Stimulated activated CD4-positive, alpha-beta T cell treated with anti-CD3 and anti-CD28 coated beads, Interleukin-15, amount 100 ng/mL, for 48 hours (primary cell): ENCODE measurements at places on chromosomes 16 and 17.

DNA sequence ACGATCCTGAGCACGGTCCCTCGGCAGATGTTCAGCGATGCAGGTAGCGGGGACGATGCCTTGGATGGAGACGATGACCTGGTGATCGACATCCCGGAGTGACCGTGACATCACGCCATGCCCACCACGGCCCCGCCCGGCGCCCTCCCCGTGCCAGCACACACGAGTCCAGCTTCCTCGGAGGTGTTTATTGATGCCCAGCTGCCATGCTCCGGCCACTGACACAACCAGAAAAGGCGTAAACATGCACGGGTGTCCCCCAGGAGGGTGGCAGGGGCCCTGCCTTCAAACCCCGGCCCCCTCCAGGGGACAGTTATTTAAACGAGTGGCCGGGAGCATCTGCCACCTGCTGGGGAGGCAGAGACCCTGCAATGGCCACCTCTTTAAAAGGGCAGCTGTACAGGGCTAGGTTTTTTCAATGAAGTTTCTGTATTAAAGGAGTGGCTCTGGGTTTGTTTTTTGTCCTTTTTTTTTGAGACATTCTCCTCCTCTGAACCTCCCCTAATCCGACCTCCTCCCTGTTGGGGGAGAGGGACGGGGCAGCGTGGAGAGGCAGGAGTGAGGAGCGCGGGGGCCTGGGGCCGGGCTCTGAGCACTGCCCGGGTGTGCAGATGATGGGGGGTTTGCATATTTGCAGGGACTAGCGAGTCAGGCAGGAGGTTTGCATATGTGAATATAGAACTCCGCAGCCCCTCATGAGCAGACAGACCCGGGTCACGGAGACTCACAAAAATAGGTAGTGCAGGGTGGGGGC lies 5.3 kb downstream of the DOC2A start:
- no peak for DNase-seq

GRCh38 chr17:17719966-17720543 lies 38.8 kb downstream of the RAI1 start:
- DNase-seq = no peak

DNA sequence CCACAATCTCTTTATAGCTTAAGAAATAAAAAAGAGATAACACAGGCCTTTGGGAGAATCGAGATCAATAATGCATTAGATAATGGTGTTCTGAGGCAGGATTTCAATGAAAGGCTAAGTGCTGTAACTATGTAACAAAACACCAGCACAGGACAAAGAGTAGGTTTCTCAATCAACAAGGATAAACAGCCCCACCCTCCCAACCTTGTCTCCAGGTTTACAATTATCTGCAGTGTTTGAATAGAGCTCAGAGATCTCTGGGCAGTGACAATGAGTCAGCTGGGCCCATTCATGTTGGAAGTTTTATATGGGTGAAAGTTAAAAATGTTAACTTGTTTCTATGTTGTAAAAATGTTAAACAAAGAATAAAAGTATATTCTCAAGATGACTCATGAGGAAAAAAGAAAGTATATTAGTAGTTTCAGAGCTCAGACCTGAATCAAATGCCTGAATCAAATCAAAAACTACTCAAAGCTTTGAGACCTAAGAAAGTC lies 17.0 kb upstream of the KRT20 start:
- DNase-seq = no peak

DNA sequence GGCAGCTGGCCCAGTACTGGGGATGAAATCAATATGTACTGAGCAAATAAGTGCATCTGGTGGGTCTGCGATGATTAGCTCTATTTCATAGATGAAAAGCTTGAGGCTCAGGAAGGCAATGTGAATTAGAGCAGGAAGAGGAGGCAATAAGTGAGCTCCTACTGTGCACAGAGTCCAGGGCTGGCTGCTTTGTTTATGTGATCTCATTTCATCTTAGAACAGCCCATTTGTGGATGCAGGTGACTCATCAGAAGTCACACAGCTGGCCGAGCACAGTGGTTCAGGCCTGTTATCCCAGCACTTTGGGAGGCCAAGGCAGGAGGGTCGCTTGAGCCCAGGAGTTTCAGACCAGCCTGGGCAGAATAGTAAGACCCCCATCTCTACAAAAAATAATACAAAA lies 7.1 kb downstream of the TMEM114 start:
- DNase-seq = no peak

DNA sequence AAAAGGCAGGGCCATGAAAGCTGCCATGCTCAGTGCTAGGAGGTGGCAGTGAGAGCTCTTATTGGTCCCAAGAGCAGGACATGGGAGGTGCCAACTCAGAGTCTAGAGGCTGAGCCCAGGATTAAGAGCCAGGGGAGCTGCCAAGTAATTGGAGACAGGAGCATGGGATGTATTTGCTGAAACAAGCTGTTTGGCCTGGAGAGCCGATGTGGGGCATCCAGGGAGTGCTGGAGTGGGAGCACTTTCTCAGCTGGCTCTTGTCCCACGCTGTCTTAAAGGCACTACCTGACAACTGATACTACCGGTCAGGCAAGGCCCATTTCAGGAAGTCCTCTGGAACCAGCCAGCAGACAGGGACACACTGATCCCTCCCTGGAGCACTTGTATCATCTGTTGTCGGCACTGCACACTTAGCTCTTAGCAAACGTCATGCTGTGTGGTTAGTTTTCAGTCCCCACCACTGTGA lies 19.3 kb downstream of the ANKFN1 start:
- no peak for DNase-seq

- DNase-seq = no peak
Observed at GRCh38 chr16:58442547-58442946, 50.3 kb downstream of the GINS3 start.

- DNase-seq = no peak
Observed at GRCh38 chr17:48646183-48647102, 20.3 kb upstream of the HOXB9 start.

DNA sequence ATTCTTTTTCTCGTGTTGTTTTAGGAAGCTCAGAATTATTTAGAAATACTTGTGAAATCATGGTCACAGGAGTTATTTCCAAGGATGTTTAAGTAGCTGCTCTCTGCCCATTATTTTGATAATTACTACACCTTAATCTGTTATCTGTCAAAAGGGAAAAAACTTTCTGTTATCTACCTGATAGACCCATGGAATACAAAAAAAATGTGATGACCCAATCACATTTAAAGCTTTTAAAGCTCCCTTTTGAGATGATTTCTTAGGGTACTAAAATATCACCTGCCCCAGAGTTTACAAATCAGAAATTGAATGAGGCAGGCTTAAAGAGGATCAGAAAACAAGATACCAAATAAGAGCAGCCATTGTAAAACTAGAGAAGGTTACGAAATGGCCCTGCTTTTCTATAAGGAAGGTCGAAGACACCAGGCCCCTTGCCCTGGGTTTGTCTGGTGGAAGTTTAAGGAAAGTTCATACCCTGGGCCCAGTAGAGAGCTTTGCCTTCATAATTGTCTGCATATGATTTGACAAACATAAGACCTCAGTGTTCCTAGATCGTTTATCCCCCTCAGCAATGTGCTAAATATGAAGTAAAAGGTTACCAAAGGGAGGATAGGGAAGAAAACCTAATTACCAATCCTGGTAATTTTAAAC lies 149.9 kb upstream of the TBX2 start:
- no peak for DNase-seq

DNA sequence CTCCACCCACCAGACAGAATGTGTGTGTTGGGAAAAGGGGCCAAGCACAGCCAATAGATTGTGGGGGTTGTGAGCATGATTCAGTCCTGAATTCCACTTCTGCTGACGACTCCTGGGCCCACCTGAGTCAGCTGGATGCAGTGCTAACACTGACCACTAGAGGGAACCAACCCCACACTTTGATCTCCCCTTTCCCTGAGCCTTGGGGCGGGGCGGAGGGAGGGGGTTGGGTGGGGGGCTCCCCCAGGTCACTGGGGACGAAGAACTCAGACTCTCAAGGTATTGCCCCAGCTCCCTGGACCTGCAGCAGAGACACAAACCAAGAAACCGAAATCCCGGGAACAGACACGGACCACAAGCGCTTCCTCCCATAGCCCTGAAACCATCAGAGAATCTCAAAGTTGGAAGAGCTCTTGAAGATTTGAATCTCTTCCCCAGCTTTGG lies 621 bp upstream of the CSHL1 start:
- DNase-seq = no peak

DNA sequence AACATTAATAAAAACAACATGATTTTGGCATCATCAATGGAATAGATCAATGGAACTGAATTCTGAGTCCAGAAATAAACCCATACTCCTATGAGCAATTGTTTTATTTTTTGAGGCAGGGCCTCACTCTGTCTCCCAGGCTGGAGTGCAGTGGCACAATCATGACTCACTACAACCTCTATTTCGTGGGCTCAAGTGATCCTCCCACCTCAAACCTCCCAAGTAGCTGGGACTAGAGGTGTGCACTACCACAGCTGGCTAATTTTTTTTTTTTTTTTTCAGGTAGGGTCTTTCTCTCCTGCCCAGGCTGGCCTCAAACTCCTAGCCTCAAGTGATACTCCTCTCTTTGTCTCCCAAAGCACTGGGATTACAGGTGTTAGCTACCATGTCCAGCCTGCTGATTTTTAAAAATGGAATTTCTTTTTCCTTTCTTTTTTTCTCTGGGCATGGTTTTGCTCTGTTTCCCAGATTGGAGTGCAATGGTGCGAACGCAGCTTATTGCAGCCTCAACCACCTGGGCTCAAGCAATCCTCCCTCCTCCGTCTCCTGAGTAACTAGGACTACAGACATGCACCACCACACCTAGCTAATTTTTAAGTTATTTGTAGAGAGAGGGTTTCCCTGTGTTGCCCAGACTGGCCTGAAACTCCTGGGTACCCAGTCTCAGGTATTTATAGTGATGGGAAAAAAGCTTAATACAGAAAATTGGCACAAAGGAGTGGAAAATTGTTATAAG lies 7.3 kb upstream of the PRDM7 start:
- DNase-seq = no peak

DNA sequence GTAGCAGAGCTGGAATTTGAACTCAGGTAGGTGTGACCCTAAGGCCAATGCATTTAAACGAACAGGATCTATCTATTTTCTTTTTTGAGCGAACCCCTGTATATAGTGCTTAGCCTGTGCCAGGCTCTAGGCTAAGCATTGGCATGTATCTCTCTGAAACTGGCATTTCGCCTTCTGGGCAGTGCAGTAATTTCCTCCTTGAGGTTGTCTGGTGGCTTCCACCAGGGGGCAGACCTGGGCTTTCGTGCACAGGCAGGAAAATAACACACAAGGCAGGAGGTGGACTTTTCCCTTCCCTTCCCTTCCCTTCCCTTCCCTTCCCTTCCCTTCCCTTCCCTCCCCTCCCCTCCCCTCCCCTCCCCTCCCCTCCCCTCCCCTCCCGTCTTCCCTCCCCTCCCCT lies 34.4 kb upstream of the PRKCB start:
- peak; percentile 49 for DNase-seq

- no peak for DNase-seq
Observed at GRCh38 chr16:87860553-87861299, 8.6 kb downstream of the SLC7A5 start.

- DNase-seq = no peak
Observed at GRCh38 chr16:51540259-51540658, 389.2 kb upstream of the SALL1 start.

DNA sequence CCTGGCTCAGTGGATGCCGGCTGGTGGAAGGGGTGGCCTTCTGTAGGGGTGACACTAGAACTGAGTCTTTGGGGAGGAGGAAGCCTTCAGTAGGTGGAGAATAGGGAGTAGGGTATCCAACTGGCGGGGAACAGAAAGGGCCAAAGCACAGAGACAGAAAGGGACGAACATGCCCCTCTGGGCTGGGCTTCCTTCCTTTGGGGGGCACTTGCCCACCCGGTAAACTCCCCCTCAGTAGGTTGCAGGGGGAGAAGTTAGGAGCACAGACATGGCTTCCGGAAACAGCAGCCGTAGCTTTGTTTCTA lies 774 bp downstream of the ENGASE start:
- DNase-seq = no peak

DNA sequence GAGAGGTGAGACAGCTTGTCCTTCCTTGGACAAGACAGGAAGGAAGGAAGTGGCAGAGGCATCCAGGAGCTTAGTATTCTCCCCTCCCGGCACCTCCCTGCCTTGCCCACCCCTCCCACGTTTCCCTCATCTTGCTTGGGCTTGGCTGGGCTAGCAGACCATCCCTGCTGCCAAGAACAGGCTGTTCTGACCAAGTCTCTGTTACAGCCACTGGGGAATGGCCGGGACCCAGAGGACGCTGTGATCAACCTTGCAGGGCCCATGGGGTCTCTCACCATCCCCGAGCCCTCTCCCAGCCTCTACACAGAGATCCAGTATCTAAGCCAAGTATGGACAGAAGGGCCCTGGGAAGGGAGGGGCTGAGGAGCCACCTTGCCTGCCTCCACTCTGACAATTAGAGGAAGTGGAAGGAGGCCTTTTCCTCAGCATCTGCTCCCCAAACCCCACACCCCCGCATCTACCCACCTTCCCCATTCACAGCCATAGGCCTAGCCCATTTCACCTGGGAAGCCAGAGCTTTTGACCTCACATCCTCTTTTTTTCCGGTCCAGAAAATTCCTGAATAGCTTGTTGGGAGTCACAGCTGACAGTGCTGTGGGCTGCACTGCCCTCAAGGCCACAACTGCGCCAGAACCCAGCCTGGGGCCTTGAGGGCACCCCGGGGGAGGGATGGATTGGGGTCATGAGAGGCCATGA lies 14.1 kb downstream of the CD300LG start:
- DNase-seq = no peak

GRCh38 chr16:24612656-24613055 lies 73.3 kb downstream of the RBBP6 start:
- no peak for DNase-seq

DNA sequence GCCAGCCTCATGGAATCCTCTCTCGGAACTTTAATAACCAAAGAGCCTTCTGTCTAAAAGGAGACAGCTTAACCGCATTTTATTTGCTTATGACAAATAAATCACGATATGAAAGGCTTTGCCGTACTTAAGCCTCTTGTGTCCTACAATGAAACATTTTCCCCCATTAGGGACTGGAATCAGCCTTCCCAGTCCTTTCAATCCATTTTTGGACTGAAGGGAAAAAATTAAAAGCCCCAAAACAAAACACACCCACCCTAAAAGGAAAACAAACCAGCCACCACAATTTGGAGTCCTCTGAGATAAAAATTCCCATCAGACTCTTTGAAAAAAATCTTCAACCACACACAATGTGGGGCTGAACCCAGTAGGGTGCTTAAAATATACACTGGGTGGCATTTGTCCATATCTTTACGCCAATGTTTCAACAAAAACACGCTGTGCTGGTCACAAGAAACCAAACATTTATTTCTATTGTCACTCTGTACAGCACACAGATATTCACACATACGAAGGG lies 3.0 kb downstream of the HOXB4 start:
- no peak for DNase-seq

DNA sequence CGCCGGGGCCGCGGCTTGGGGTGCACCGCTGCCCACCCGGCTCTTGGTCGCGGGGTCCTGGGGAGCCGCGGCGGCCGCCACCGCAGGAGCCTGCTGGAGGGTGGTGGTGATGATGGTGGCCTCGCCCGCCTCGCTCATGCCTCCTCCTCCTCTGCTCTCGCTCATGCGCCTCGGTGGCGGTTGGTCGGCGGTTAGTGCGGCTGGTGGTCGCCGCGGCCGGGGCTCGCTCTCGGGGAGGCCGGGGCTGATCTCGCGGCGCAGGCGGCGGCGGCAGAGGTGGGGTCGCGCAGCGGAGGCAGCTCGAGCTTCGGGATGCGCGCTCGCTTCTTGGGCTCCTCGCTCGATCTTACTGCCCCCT lies 41.6 kb downstream of the AHSP start:
- no peak for DNase-seq
